ENCODE measurements at places on chromosomes 5 and 9.
A peak's percentile ranks its signal among the peaks of the same experiment; 100 is the strongest.

DNA sequence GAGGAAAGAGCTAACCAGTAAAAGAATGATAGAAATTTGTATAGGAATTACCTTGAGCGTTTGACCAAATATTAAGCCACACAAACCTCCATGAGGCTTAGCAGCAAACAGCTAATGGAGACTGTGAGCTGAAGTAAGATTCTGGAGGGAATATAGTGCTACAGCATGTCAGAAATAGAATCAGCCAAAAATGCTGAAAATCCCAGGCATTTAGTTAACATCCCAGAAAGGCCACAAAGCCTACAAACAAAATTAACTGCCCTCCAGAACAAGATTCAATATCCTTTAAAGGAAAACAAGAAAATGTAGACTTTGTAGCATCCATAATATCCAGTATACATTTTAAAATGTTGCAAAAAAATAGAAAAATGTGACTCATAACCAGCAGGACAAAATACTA is 257.8 kb upstream of the TUSC1 start:
- no peak for DNase-seq

DNA sequence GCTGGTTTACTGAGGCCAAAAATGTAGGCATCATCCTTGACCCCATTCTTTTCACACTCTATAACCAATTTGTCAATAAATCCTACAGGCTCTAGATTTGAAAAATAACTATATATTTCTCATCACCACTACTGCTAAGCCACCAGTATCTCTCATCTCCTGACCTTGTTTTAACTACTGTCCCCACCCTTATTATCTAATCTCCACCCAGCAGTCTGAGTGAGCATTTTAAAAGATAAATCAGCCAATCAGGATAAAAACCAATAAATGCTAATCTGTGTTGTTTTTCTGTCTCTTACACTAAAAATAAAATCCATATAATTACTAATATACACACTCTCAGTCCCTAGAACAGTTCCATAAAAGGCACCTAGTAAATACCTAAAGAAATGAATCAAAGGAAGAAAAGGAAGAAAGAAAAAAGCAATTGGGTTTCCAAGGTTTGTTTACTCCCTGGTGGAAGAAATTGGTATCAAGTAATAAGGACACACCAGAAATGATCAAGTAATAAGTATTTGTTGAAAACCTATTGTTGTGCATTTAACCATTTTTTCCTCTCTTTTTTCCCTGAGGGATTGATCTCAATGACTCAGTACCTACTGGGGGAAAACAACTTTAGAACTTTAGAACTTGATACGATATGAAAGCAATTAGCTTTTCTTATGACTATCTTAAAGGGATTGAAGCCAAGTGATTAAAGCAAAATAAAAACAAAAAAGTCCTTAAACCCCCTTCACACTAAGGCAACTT is 19.3 kb downstream of the MRPS27 start:
- no peak for DNase-seq

GRCh38 chr5:85320495-85320894 is 935.8 kb upstream of the EDIL3 start:
- no peak for DNase-seq

DNA sequence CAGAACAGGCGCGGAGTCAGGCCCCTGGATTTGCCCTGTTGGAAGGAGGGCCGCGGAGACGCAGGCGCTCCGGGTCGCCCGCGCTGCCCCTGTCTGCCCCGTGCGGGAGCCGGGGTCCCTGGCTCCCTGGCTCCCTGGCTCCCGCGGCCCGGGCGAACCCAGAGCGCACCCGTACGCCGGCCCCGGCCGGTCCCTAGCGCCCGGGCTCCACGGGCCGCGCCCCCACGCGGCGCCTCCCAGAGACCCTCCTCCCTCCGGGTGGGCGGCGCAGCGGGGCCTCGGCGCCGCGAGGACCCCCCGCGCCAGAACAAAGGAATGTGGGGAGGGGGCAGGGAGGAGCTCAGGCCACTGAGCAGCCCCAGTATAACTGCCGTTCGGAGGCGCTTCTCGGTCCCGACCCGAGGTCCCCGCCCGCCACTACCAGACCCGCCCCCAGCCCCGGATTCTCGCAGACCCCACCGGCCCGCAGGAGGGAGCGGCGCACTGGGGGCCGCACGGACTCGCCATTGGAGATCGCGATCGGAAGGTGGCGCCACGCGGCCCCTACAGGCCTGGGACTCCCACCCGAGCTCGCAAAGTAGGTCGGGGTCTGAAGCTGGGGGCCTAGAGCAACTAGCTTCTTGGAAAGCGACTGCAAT is 2.4 kb downstream of the NFIL3 start:
- DNase-seq: no peak

- DNase-seq: peak; percentile 5
These were observed 1.2 kb downstream of the RIC1 start for GRCh38 chr9:5630081-5630507.

DNA sequence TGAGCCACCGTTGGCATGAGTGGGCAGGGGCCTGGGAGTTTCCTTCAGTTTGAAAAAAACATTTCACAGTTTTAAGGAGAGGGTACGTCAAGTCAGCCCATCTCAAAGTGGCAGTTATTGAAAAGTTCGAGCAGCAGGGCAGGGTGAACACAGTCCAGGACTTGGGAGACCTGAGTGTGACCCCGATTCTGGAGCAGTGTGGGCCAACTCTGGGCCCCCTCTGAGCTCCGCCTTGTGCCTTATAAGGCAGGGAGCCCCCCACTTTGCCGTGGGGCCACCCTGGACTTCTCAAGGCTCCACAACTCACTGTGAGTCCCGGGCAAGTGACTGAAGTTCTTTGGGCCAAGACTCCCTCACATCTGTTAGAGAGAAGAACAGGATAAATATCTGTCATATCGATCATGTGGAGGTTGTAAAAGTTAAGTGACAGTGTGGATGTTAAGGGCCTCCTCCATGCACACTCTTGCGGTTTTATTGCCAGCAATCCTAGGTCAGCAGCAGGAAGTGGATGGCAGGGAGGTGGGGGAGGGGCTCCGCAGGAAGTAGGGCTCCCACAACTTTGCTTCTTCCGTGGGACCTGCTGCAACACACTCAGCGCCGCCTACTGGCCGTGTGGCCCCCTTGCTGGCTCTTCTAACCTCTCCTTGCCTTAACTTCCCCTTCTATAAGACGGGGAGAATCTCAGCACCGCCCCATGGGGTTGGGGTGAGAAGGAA is 38.4 kb downstream of the HRH2 start:
- no peak for DNase-seq

DNA sequence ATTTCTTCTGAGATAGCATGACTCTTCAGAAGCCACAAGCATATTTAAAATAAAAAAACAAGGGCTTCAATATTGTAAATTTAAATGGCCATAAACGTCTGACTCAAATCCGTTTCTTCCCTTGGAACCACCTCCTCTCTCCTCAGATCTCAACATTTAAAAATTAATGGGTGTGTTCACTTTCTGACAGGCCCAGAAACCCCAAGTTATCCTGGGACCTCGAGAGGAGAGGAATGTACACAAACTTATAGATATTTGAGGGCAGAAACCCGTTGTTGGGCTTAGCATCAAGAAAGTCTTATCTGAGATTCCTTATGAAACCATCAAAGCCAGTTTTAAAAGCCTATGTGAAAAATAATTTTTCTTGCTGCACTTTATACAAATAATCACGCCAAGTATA is 29.2 kb downstream of the MLLT3 start:
- DNase-seq: no peak

GRCh38 chr9:26325444-26325829 is 567.2 kb downstream of the CAAP1 start:
- no peak for DNase-seq

DNA sequence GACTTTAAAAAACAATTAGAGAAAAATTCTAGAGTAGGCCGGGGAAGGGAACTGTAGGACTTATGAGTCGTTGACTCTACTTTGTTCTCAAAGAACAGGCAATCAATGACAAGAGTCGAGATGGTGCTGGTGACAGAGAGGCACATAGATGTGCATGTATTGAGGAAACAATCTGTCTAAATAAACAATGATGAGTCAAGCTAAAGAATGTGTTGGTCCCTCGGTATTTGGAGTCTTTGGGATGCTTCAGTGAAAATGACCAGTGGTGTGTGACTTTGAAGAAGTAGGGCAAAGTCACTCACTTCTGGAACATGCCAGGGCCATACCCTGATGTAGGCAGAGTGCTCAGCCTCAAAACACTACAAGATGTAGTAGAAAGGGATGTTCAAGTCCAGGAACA is 288.1 kb upstream of the PANK3 start:
- no peak for DNase-seq

DNA sequence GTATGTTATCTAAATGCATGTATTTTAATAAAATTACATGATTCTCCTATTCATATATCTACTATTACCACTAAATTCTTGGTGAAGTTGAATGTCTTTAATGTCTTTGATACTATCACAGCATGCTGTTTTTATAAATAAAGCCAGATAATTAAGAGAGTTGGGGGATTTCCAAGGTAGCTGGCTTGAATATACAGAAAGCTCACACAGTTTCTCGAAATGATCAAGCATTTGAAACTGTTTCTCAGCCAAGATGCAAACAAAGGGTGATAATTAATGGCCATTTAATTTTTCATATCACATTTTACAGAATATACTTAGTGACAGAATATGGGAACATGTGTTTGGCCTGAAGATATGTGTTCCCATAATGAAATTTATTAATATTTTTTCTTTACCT is 145.6 kb upstream of the CDH12 start:
- DNase-seq: no peak

GRCh38 chr5:34826347-34826746 is 12.6 kb upstream of the TTC23L start:
- DNase-seq: no peak

DNA sequence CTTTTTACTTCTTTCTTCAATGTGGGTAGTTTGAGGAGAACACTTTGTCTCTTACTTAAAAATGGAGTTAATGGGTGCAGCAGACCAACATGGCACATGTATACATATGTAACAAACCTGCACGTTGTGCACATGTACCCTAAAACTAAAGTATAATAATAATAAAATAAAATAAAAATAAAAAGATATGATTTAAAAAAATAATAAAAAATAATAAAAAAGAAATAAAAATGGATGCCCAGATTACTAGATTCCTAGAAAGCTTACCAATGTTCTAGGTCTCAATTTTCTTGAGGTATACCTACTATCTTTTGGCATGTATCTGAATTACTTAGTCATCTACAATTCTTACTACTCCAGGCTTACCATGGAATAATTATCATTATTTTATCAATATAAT is 2001.6 kb upstream of the CDH9 start:
- no peak for DNase-seq

DNA sequence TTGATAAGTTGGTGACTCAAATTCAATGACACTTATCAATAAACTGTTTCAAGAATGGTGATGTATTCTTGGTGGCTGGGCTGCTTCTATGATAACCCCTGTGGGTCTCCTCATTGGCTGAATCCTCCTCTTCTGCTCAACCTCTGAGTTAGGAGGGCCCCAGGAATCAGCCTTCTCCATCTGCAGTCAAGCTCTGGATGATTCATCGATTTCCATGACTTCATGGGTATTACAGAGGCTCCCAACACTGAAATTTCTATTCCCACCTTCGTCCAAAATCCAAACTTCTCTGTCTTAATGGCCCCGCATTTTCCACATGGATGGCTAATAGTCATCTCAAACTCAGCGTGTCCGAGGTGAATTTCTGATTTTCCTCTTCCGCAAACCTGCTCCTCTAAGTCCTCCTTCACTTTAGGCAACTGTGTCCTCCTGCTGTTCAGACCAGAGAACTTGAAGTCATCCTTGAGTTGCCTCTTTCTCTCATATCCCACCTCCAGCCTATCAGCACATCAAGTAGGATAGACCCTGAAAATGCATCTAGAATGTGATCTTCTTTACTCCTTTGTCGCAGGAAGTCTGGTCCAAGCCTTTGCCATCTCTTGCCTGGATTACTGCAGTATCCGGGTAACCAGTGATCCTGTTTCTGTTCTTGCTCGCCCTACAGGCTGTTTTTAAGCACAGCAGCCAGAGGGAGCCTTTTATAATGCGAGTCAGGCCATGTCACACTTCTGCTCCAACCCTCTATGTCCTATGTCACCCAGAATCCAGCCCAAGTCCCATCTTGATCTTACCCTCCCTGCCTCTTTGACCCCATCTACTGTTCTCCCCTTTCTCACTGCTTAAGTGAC is 41.4 kb upstream of the IL7R start:
- DNase-seq: no peak

DNA sequence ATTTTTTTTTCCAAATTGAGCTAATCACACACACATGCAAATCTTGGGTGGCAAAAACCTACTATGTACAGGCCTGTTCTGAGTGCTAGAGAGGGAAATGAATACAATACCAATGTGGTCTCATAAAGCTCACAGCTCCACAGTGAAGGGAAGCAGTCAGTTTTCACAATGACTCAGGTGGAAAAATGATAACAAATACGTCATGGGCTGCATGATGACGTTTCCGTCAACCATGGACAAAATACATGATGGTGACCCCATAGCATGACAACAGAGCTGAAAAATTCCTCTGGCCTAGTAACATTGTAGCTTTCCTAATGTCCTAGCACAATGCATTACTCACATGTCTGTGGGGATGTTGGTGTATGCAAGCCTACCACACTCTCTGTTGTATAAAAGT is 252.5 kb downstream of the TRIM32 start:
- no peak for DNase-seq

DNA sequence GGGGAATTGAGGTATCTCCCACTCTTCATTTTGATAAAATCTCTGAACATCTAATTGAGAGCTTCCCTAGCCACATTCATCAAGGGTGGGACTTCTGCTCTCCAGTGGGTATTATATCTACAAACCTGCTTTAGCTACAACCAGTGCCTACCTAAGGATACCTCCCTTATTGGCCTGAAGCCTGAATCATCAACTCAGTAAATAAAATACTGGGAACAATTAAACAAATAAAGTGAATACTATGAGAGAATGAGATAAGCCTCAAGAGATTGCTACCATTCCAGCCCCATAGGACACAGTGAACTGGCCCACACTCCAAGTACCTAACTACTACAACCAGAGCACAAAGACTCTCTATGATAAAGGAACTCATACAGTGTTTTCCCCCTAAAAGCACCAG is 47.4 kb upstream of the IL12B start:
- DNase-seq: no peak

DNA sequence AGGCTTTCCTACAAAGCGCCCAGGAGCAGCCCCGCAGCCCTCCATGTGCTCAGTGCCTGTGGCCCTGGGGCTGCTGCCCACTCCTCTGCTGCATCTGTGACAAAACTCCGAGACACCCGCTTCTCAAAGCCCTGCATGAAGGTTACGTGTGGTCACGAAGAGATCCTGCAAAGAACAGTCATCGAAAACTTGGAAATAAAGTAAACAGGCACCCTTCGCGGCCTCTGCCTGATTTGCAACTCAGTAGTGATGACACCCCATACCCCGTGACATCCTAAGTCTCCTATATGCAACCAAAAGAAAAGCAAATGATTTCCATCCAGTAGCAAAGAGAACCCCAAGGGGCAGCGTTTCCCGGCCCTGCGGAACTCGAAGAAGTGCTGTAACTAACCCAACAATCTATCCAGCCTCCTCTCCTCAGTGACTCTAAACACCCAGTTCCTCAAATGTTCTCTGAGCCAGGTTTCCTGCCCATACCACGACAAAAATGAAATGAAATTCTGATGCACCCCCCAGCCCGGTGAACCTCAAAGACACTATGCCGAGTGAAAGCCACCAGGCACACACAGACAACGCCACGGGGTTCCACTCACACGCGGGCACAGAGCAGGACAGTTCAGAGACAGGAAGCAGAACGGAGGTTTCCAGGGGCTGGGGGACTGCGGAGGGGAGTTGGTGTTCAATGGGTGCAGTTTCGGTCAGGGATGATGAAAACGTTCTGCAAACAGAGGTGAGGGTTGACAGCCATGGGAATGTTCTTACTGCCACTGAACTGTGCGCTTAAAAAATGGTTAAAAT is 19.0 kb downstream of the NACC2 start:
- DNase-seq: no peak

All from brain pericyte (primary cell).